ENCODE measurements at places on chromosomes 5 and 9.

DNA sequence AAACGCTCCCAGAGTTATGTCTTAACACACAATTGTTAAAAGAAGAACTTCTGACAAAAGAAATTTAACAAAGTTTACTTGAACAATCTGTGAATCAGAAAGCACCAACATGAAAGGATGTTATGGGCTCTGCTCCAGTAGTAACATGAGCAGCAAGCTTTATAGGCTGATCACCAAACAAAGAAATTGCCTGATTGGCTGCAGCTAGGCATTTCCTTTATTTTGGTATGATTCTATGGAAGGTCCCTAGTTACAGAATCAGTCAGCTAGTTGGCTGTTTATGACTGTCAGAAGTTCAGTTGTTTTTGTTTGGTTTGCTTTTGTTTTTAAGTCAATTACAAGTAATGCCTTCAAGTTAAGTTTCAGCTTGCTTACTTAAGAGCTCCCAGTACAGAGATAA, 102.4 kb upstream of the SMC2 start:
- DNase-seq: peak; percentile 12

DNA sequence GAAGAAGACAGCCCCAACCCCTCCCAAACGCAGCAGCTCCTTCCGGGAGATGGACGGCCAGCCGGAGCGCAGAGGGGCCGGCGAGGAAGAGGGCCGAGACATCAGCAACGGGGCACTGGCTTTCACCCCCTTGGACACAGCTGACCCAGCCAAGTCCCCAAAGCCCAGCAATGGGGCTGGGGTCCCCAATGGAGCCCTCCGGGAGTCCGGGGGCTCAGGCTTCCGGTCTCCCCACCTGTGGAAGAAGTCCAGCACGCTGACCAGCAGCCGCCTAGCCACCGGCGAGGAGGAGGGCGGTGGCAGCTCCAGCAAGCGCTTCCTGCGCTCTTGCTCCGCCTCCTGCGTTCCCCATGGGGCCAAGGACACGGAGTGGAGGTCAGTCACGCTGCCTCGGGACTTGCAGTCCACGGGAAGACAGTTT, 12.5 kb downstream of the QRFP start:
- no peak for DNase-seq

DNA sequence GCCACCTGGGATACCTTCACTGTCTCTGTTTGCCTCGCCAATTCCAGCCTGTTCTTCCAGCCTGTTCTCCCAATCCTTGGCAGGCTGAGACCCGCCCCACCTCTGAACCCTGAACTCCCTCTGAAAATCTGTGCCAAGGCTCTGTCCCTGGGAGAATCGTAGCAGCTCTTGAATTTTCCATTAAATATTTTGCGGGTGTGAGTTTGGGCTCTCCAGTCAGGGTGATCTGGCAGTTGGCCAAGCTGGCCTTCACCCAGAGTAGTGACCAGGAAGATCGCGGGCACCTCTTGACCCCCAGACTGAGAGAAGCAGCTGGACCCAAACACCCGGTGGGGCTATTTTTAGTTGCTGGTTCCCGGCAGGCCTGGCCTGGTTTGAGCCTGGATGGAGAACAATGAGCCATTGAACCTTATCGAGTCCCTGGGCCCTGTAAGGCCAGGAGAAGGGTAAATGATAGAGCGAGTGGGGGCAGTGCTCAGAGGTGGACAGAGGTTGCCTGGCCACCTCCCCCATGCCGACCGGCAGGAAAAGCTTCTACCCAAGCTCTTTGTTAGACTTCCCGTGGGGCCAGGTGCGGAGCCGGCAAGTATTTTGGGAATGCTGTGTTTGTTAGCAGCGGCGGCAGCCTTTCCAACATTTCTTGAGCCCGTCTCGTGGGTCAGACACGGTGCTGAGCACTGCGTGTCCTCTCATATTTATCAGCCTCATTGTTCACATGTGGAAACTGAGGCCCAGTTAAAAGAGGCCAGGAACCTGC, 146.2 kb downstream of the RGS3 start:
- no peak for DNase-seq

DNA sequence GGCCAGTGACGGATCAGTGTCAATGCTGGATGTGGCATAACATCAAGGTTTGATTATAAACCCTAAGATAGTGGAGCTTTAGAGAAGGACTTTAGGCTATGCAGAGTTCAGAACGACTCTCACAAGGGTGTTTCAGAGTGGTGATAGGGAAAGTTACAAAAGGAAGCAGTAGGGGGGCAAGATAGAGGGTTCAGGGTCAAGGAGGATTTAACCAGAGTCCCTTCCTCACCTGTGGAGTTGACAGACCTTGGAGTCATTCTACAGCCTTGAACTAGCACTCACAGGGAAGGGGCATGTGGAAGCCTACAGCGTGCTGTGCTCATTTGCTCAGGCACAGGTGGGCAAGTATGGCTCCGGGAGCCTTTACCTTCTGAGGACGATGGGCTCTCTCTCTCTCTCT, 7.9 kb downstream of the DMRT1 start:
- DNase-seq: no peak

- DNase-seq: peak; percentile 46
Observed at GRCh38 chr9:136886610-136887597, 588 bp downstream of the TRAF2 start.

DNA sequence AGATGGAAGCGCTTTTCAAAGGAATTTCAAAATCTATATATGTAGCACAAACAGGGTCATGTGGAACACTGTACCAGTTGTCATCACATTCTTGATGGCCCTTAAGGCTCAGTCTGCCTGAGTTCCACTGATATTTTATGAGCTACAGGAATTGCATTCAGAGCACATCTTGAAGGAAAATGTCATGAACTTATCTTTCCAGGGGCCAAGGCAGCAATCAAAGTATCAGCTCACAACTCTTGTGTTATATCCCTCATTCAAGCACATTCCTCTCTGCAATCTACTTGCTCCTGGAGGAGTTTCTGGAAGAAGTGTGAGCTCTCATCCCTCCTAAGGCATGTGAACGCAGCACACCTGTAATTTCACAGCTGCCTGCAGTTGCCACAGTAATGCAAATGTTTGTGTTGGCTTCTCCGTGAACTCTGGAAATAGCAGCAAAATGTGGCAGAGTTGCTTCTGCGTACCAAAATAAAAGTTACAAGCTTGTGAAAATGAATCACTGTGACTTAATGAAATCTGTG, 89.7 kb upstream of the EQTN start:
- DNase-seq: no peak

- DNase-seq: no peak
Observed at GRCh38 chr5:85670417-85670816, 947.3 kb upstream of the COX7C start.

DNA sequence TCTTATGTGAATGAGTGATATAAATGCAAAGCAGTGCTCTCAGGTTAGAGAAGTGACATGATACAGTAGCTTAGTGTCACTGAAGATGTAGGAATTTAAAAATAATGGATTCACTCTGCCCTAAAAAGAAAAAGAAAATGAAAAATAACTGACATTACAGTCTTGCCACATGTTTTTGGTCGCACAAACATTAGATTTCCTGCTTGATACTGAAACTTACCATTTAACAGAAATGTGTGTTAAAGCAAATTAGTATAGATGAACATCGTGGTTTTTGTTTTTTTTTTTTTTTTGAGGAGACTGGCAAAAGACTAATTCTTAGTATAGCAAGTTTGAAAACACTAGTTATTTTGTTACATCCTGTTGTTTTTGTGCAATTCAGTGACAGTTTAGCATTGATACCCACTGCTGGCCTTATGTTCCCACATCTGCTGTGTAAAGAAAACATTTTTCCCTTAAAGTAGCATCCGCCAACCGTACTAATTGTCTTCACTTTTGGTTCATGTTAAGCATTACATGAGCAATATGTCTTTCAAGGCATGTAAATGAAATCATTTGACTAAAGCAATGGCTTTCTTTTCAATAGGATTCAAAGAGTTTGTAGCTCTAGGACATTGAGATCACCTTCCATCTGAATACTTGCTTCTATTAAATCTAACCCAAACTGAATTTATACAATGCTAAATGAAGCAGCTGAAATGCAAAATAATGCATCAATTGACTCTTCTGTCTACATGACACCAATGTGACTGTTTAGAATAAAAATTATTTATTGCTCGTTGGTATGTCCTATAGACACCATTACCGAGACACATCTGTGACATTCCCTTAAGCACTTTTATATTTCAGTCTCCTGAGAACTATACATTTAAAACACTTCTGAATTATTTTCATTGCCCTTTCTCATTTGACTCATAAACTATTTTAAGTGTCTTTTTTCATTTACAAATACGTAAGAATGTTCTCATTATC, 859.1 kb downstream of the MAT2B start:
- DNase-seq: no peak

- DNase-seq: no peak
Observed at GRCh38 chr5:103605277-103605676, 42.7 kb upstream of the NUDT12 start.

DNA sequence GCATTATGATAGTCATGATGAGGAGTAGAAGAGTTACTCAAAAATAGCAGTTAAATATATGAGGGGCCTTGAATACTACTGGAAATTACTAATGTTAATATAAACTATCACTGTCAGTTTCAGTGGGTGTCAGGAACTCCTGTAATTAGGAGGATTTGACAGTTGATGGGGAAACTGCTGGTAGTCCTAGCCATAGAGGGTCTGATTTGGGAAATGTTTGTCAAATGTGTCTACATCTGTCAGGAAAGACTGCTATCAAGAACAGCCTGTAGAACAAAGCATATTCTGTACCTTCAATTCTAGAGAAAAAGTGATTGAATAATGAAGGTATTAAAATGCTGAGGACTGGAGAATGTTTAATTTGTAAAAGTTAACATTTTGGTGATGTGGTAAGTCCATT, 567.9 kb downstream of the CDH9 start:
- no peak for DNase-seq

DNA sequence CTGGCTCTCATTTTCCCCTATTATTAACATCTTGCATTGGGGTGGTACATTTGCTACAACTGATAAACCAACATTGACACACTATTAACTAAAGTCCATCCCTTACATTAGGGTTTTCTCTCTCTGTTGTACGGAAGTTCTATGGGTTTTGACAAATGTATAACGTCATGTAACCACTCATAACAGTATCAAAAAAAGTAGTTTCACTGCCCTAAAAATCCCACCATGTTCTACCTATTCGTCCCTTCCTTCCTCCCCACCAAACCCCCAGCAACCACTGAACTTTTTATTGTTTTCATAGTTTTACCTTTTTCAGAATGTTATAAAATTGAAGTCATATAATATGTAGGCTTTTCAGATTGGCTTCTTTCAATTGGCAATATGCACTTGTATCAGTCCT, 40.1 kb downstream of the MLLT3 start:
- no peak for DNase-seq

DNA sequence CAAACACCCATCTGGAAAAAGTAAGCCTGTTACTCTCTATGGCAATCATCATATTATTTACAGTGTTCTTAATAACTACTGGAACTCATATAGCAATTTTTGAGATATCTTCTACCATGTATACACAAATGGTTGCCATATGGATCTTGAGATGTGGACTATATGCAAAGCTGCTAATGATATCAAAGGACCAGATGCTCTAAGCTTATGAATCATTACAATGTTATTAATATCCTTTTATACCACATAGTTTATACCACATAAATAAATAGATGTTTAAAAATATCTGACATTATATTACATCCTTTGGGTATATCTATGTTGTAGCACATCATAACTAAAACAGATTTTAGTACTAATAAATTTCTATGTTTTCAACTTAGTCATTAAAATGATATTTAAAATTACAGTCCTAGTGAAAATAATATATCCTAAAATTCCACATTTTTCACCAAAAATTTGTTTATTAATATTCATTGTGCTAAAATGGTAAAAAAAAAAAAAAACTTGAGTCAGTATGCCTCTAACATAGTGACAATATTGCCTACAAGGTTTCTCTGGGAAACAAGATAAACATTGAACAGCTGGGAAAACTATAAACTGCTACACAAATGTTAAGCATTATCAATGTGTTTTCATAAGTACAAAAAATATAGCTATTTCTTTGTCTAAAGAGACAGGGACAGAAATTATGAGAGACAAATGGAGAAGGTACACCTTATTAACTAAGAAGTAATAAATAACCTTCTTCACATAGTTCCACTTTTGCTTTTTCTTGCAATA, 85.5 kb downstream of the DTWD2 start:
- DNase-seq: no peak

GRCh38 chr9:119652931-119653330, 283.7 kb upstream of the BRINP1 start:
- DNase-seq: no peak

GRCh38 chr9:115815786-115816185, 337.8 kb upstream of the PAPPA start:
- DNase-seq: no peak

DNA sequence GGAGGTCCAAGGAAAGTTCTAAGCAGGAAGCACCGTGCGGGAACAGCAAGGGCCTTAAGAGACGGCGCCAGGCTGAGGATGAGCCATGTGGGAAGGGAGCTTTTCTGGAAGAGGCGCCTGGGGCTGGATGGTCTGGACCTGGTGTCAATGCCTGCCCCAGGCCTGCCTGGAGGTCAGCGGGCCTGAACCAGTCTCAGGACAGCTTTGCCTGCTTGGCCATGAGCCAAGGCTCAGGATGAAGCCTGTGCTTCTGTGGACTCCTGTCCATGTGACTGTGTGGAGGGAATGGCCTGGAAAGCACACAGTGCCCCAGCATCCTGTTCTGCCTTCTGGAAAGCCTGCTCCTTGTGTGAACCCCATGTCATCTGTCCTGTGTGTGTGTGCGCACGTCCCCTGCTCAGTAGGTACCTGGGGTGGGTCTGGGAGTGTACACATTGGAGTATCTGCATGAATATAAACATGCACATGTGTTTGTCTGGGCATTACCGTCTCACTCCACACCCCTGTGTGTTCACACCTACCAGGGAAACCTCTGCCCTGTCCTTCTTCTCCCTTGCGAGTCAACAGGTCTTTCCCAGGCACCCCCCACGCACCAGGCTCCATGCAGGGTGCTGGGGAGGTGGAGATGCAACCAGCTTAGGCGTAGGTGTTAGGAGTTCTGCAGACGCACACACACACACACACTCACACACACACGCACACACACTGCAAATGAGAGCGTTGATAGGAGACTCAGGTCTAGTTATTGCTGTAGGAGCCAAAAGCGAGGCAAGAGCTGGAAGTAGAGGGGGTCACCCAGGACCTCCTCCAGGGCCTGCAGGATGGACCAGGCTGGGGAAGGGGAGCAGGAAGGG, 24.8 kb downstream of the DAB2IP start:
- no peak for DNase-seq
